ENCODE measurements at places on chromosomes 16 and 17. TPM values are rescaled to one million over a fixed set of nuclear protein-coding genes. Genes with fewer than 3 reads are reported as not detected.

DNA sequence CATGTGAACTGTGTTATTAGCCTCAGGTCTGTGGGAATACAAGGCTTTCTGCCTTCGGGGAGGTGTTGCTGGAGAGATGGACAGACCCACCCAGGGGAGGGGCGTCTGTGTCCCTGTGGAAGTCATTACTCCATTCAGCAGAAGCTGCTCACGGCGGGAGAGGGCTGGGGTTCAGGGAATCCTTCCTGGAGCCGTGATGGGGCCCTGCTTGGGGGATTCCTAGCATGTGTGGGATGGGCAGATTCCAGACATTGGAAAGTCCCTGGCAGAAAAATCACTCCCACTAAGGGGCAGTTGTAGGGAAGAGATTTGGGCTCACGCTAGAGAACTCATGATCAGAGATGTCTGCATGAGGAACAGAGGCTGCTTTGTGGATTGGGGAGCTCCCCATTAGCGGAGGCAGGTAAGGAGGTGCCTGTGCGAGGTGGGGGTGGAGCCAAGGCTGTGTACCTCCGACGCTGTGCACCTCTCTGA, 56.3 kb upstream of the IL34 start:
- no peak for DNase-seq

GRCh38 chr17:18191236-18191667, 7.6 kb downstream of the ALKBH5 start:
- DNase-seq: peak; percentile 54

DNA sequence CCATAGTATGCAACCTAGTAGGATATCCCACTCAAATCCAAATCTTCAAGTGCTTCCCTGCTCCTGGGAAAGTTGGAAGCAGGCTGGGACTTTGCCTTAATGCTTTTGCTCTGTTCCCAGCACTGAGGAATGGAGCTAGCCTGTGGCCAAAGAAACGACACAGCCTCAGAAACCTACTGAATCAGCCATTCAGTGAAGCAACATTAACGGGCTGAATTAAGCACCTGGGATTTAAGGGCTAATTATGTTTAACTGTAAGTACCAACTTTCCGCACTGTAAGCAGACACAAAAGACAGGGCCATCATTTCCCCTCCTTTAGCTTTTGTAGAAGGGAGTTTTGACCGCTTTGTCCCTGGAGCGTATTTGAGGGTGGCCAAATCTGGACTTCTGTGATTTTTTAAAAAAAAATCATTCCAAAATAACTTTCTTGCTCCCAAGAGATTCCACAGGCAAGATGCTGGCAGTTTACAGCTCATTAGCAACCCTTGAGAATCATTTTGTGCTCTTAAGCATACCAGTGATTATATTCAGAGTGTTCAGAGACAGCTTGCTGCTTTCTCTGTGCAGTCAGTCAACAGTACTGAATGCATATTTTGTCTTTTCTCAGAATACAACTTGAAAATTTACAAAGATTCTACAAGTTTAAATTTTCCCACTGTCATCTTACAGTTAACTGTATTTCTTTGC, 17.6 kb upstream of the NOL11 start:
- no peak for DNase-seq

GRCh38 chr17:17084941-17085340, 42.7 kb downstream of the MPRIP start:
- DNase-seq: no peak

GRCh38 chr16:569445-570254, at the start of gene PIGQ:
TSS of gene PIGQ (plus strand) at chr16:569968. CDS start at chr16:574075, 4,107 bp downstream.
- DNase-seq: no peak

The CAPNS2 gene
- not detected for total RNA-seq

The DHRS7C gene
- not detected for total RNA-seq
